H4 (cell line): ENCODE measurements at places on chromosomes 3 and 15. TPM values are rescaled to one million over a fixed set of nuclear protein-coding genes. Genes with fewer than 3 reads are reported as not detected.

DNA sequence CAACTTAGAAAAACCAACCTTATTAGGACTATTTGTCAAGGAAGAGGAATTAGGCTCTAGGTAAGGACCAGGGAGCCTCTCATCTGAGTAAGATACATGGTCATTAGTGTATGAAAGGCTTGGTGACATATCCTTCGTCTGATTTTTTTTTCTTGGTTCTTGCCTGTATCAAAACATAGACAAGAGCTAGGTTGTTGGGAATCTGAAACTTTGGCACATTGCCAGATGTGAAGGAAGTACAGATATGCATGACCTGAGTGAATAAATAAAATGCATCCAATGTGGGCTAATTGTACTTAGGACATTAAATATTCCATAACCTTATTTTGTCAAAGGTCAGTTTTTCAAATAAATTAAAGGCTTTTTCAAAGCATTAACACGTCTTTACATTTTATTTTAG lies 151.8 kb downstream of the SYNPR start:
- no peak for DNase-seq

DNA sequence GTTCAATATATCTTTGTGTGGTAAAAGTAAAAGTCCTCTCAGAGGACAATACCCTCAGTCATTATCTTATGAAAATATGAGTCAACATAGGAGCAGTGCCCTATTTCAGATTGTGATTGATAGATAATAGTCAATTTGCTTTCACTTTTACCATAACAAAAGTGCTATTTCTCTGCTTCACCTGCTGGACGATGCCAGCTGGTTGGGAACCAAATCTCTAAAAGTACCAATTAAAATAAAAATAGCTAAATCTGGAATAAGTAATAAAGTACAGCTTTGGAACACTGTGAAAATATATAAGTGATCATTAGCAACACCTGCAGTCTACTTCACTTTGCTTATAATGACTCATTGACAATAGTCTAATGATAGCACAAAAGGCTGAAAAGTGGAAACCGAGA lies 390.3 kb upstream of the AGTR1 start:
- no peak for DNase-seq

DNA sequence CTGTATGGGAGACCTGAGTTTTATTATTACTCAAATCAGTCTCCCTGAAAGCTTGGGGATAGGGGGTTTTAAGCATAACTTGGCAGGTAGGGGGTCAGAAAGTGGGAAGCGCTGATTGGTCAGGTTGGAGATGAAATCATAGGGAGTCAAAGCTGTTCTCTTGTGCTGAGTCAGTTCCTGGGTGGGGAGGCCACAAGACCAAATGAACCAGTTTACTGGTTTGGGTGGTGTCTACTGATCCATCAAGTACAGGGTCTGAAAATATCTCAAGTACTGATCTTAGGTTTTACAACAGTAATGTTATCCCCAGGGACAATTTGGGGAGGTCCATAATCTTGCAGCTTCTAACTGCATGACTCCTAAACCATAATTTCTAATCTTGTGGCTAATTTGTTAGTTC lies 17.8 kb upstream of the IQCF6 start:
- no peak for DNase-seq

GRCh38 chr15:57651445-57651844 lies 55.1 kb upstream of the POLR2M start:
- no peak for DNase-seq

The ADAM10 gene
- 37.4 and 58.3 TPM in 2 replicates for total RNA-seq

The MAP1A gene
- total RNA-seq, result 32.9 and 40.6 TPM in 2 replicates
